ENCODE measurements at places on chromosomes 1 and 21.

DNA sequence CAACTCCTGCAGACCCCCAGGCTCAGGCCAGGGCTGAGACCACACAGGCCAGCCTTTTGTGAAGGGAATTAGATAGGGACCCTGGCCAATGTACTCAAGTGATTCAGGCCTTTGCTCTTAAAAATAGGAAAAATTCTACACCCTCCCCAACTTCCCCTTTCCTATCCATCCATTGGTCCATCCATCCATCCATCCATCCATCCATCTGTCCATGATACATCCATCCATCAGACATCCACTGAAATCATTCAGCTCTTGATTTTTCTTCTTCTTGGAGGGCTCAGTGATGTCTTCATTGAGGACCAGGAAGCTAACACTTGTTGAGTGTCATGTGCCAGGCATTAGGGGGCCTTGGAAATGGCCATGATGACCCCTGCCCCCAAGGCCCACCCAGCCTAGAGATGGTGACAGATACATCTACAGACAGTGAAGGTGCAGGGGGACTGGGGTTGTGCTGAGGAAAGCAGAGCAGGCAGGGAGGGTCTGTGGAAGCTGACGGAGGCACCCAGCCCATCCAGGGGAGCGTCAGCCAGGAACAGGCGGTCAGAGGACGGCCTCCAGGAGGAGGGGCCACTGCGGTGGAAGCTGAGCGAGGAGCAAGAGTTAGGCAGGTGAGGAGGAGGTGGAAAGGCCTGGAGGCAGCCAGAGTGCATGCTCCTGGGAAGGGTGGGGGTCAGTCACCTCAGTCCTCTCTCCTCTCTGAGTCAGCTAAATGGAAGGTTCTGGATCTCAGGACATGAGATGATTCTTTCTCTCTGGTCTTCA is 81.9 kb downstream of the EPHB2 start:
- no peak for DNase-seq

- no peak for DNase-seq
Observed at GRCh38 chr1:82284213-82284612, 483.5 kb downstream of the ADGRL2 start.

DNA sequence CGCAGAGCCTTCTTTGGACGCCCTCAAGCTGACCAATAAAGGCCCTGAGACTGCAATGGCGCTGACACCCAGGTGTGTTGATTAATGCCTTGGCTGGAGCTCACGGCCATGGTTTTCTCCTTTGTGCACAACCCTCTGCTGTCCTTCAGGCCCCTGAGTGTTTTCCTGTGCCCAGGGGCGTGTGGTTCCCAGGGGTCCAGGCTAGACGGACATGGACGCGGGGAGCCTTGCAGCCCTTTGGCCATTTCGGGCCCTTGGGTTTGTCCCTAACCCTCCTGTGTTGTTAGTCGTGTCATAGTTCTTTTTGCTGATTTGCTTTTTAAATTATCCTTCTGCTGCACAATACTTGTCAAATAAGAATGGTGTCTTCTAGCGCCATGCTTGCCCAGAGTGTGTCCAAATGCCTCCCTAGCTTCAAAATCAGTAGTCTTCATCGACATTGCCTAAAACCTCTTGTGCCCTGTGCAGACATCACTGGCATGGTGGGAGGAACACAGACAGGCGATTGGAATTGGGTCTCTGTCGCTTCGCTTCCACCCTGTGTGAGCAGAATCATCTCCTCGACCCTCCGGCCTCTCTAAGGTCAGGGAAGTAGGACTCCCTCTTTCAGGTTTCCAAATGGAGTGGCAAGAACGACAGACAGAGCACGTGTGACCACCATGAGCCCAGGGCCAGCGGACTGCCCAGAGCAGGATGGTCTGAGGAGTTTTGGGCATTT is 1.9 kb downstream of the KRTAP10-4 start:
- no peak for DNase-seq

GRCh38 chr21:42578034-42578433 is 64.4 kb downstream of the SLC37A1 start:
- no peak for DNase-seq

- peak; percentile 55 for DNase-seq
Observed at GRCh38 chr1:234001817-234002216, 97.3 kb downstream of the SLC35F3 start.

DNA sequence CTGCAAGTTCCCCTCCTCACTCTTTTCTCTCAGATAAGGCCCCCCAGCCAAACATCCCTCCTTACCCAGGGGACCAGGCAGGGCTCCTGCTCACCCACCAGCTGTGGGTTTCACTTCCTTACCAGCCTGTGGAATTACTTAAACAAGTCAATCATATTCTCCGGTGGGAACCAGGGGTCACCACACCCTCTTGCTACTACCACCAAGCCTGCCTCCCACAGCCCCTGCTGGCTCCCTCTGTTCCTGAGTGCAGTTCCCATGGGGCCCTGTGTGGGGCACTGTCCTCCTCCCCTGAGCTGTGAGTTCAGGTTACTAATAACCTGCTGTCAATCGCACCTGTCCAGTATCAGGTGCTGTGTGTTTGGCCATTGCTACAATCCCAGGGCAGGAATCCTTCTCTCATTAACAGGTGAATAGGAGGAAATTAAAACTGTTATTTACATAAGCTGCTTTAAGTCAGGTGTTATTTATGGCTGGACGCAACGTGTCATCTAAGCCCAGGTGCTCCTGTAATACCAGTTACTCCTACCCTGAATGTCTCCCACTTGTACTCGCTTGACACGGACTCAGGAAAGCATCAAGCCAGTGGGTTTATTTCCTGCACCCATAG is 53.1 kb upstream of the LBR start:
- peak; percentile 81 for DNase-seq

- no peak for DNase-seq
Observed at GRCh38 chr1:228478912-228479711, 8.1 kb upstream of the RNF187 start.

- DNase-seq: no peak
Observed at GRCh38 chr1:79363430-79363829, 356.9 kb upstream of the ADGRL4 start.
